ENCODE measurements at places on chromosomes 6 and 20.

DNA sequence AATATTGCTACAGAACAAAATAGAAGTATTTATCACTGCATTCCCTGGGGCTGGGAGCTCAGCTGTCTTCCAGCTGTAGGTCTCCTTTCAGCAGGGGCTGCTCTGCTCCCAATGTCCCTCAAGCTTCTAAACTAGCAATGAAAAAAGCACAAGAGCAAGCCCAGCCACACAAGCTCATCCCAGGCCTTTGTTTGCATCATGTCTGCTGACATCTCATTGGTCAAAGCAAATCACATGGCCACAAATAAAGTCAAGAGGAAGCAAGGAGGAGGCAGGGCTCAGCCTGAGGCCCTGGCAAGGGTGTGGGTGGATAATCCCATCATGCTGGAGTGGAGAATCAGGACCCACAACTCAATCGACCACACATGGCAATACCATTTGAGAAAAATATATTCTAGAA is 2.2 kb upstream of the BFSP1 start:
- DNase-seq: no peak

DNA sequence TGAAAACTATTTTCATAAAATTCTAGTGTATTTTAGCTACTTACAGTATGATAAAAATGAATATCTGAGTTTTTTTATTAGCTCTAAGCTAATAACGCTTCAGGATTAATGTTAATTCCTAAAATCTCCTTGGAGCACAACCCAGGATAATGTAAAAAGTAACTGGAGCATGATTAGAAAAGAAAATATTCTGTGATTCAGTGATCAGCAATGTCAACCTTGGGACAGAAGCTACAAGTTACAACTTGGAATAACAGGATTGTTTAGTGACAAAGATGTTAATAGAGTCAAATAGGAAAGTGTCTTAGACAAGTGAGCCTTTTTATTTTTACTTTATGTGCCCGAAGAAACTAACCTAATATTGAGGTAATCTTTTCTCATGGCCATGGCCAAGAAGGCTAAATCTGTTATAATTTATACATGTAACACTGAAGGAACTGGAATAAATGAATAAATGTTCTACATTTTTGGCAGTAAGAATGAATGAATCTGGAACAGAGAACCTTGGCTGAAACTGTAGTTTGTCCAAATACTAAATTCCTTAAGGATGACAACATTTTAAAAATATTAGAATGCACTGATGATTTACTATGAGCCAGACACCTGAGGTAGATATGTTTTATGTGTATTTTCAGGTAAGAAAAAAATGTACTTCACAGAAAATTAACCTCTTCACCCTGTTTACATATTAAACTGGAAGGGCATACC is 994.0 kb downstream of the GRIK2 start:
- DNase-seq: no peak

- DNase-seq: peak; percentile 23
Observed at GRCh38 chr6:145963216-145964068, 716 bp downstream of the SHPRH start.

DNA sequence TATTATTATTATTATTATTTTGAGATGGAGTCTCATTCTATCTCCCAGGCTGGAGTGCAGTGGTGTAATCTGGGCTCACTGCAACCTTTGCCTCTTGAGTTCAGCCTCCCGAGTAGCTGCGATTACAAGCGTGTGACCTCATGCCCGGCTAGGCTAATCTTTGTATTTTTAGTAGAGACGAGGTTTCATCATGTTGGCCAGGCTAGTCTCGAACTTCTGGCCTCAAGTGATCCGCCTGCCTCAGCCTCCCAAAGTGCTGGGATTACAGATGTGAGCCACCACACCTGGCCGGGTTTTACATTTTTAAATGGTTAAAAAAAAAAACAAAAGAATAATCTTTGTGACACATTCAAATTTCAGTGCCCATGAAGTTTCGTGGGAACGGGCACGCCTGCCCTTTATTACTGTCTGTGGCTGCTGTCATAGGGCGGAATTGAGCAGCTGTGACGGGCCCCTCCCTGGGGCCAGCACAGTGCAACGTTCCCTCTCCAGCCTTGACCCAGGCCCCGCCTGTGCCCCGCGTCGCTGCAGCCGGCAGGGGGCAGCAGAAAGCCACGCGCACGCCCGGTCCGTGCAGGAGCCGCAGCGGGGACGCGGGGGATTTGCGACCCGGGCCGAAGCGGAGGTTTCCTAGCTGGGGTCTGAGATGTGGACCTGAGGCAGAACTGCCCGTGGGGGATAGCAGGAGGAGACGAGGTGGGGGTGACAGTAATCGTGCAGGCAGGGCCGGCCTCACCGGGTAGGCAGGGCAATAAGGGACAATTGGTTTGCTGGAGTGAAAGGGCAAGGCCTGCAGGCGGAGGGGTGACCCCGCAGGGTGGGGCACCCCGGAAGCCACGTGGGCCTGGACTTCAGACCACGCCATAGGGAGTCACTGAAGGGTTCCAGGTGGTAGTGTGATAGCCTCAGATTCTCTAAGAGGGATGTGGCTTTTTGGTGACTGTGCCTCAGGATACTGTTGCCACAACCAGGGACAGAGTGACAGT is 54.3 kb downstream of the SYTL3 start:
- peak; percentile 72 for DNase-seq

DNA sequence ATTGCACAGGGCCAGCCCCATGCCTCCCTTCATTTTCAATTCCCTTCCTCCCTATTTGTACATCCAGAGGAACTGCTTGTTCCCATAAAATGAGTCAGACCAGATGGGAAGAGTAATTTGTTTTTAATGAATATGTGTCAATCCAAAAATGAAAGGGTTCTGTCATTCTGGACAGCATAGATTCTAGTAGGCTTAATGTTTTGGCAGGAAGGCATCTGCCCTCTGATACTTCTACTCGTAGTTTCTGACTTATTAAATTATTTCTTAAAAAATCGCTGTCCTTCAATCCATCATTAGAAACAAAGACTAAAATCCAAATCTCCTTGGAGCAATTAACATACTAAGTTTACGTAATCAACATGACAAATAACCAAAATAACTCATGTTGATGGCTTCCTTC is 665.5 kb downstream of the TENT5A start:
- DNase-seq: no peak

DNA sequence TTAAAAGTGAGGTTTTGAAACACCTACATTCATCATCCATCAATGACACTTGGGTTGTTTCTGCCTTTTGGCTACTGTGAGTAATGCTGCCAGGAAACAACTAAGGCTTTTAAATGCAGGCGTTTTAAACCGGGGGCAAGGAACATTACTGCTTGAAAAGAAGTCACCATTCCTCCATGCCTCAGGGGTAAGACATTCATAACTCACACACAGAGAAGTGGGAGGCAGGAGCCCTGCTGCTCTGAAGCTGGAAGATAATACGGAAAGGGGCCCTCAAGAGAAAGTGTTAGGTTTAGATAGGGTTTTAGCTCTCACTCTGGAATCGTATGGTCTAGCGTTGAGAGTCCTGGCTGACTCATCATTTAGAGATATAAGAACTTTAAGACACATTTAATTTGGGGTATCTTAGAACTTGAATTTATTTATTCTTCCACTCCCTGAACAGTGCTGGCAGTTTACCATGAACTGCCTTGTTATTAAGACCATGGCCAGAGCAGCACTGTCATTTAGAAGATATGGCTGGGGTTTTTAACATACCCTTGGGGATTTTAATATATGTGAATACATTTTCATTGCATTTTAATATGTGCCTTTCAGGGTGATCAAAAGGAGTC is 1.8 kb downstream of the TUBB1 start:
- DNase-seq: no peak

Data from stimulated activated CD8-positive, alpha-beta memory T cell treated with anti-CD3 and anti-CD28 coated beads, Interleukin-4, amount 100 ng/mL, for 24 hours (primary cell).